Lower leg skin (tissue), 4 donors: ENCODE measurements at places on chromosomes 12 and 14.

DNA sequence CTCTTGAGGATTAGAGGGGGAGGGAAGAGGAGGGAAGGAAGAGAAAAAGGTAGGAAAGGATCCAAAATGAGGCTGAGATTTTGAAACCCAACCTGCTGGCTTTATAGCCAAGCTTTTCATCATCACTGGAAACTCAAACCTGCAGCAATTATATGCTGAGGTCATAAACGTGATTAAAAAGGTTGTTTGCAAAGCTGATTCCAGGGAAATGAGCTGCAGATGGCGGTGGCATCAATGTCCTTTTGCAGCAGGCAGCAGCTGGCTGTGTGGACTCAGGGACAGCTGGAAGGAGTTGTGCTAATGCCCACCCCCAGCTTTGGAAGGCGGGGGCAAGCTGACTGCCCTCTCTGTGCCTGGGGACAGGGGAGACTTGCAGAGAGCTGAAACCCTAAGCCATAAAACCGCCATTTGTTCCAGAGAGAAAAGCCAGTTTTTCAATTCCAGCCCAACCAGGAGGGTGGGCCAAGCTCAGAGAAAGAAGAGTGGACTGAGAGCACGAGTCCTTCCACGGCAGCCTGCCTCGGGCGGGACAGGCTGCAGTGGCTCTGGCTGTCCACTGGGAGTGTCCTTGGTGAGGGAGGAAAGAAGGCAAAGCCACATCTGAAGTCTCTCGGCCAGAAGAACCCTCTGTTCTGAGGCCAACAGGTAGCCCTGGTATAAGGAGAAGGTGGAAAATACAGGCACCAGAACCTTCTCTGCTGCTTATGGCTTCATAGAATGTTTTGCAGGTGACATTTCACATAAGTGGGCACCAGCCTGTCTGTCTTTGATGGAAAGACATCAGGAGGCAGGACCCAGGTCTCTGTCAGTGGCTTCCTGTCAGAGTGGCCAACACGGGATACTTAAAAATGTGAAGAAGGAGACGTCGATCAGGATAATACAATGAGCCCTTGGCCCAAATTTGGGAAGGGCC lies 90.7 kb downstream of the SINHCAF start:
- DNase-seq = no peak

GRCh38 chr12:59250766-59251165 lies 330.5 kb upstream of the LRIG3 start:
- DNase-seq = no peak

DNA sequence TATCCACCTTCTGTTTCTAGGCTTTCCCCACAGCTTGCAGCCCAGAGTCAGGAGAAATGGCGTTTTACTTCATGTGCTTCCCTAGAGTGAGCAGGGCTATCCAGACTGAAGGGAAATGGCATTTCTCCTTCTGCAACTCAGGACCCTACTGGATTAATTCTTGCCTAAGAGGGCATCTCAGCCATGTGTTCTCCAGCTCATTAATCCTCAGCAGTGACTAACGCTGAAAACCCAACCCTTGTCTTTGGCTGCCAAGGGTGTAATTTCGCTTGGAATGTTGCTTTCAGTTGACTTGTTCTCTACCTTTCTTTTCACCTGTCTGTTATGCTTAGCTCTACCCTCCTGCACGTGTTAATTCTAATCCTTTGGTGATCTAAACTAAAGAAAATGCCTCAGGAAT lies 21.0 kb upstream of the EMP1 start:
- DNase-seq = no peak

GRCh38 chr12:56267443-56268071 lies 815 bp downstream of the COQ10A start:
- DNase-seq = no peak

DNA sequence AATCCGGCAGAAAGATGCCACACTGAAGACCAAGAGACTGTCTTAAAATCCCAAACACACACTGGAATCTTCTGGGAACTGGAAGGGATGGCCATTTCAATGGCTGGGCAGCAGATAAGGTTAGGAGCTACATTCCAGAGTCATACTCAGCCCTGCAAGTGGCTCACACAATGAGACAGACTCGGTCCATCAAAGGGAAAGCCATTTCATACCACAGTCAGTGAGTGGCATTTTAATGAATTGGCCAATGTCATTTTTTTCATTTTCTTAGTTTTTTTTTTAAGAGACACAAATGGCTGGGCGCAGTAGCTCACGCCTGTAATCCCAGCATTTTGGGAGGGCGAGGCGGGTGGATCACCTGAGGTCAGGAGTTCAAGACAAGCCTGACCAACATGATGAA lies 17.9 kb downstream of the CIT start:
- DNase-seq = no peak

- peak; percentile 91 for DNase-seq
These were observed 797 bp downstream of the UNG start for GRCh38 chr12:109098183-109098604.

- DNase-seq = no peak
These were observed 261.5 kb downstream of the SUDS3 start for GRCh38 chr12:118637767-118638370.

- no peak for DNase-seq
These were observed 477.5 kb upstream of the RGS6 start for GRCh38 chr14:71454513-71455332.

GRCh38 chr12:106962286-106962685 lies 6.6 kb downstream of the TMEM263 start:
- no peak for DNase-seq
